ENCODE measurements at places on chromosomes 3 and 15. TPM values are rescaled to one million over a fixed set of nuclear protein-coding genes. Genes with fewer than 3 reads are reported as not detected.

DNA sequence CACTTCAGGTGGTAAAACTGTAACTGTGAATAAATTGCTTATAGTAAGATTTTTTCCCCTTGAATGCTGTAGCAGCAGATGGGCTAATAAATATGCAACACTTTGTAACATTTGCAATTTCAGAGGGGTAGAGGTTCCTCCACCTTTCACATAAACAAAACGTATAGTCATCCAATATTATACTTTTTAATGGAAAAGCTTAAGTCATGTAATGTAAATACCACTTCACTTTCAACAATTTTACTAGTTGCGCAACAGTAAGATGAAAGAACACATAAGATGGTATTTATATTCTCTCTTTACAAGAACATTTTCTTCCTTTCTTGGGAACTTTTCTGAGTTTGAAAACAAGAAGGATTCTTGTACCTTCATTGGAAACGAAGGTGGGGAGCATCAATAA is 56.6 kb upstream of the FAM3D start:
- DNase-seq: no peak

- DNase-seq: no peak
These were observed 163.3 kb downstream of the AKAP13 start for GRCh38 chr15:85543741-85544155.

GRCh38 chr3:5188419-5189221 is 1.1 kb downstream of the EDEM1 start:
- peak; percentile 28 for DNase-seq

DNA sequence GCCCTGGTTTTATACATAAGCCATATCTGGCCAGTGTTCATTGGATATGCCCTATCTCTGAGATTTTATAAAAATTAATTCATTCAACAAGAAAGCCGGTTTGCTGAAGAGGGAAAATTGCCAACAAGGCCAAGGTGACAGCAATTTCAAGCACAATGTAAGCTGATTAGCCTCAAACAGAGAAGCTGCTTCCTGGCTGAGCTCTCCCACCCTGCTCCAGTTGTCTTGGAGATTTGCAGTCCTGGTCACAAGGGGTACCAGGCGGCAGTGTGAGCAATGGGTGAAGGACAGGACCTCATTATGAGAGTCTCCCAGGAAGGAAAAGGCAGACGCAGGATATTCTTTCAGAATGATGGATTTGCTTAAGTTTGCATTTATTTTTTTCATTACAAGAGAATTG is 5.4 kb upstream of the THSD4 start:
- no peak for DNase-seq

GRCh38 chr3:19816631-19817030 is 117.4 kb downstream of the EFHB start:
- DNase-seq: no peak

DNA sequence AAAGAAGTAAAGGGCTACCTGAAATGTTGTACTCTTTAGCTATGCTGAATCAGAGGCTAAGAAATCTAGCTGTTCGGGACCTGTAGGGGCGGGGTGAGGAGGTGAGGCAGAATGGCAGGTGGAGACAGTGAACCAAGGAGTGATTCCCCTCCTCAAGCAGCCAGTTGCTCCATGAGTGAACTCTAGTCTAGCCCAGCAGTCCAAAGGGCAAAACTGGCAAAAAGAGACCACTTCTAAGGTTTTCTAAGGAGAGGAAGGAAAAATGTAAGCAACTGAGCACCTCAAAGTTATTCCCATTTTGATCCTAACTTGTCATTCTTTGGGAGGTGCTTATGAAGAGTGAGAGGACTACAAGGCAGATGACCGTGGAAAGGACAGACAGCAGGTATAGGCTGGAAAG is 19.3 kb upstream of the TOPAZ1 start:
- no peak for DNase-seq

DNA sequence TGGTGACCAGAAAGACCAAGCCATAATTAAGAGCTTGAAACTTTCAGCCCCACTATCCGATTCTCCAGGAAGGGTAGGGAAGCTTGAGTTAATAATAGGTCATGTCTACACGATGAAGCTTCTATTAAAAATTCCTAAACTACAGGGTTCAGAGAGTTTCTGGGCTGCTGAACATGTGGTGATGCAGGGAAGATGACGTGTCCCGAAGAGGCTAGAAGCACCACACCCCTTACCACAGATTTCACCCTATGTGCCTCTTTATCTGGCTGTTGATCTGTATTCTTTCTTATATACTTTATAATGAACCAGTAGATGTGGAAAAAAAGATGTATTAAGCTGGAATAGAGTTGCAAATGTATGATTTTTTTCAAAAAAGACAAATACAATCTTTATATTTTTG is 473.4 kb downstream of the NLGN1 start:
- DNase-seq: no peak

GRCh38 chr3:181888234-181888633 is 176.5 kb downstream of the SOX2 start:
- no peak for DNase-seq

- no peak for DNase-seq
These were observed 6.9 kb downstream of the SERPINI2 start for GRCh38 chr3:167466966-167467365.

DNA sequence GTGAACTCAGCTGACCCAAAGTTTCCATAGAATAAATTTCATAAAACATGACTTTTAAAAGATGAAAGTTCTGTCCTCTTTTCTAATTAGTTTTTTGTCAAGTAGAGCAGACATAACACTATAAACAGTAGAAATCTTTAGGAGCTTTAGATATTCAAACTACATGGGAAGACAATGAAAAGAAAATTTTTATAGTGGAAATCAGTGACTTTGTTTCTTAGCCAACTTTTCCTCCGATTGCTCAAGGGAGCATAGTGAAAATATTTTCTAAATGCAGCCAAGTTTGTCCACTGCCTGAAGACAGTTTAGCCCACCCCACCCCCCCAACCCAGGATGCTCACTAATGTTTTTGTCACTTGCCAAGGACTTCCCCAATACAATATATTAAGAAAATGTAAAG is 114.9 kb downstream of the PLD1 start:
- no peak for DNase-seq

DNA sequence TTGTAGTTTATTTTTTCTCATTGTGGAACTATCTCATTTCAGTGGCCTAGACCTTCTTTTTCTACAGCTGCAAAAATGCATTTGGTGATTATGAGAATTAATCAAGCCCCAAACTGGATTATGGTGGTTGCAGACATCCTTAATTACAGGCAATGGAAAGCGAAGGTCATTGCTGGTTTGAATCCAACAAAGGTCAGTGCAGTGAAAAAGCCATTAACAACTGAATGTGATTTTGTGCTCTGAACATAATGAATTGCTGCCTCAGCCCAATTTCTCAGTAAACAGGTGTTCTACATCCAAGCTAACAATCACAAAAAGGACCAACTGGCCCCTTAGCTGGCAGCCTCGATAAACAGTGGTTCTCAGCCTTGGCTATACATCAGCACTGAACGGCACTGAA is 260.1 kb upstream of the DPPA4 start:
- peak; percentile 48 for DNase-seq

DNA sequence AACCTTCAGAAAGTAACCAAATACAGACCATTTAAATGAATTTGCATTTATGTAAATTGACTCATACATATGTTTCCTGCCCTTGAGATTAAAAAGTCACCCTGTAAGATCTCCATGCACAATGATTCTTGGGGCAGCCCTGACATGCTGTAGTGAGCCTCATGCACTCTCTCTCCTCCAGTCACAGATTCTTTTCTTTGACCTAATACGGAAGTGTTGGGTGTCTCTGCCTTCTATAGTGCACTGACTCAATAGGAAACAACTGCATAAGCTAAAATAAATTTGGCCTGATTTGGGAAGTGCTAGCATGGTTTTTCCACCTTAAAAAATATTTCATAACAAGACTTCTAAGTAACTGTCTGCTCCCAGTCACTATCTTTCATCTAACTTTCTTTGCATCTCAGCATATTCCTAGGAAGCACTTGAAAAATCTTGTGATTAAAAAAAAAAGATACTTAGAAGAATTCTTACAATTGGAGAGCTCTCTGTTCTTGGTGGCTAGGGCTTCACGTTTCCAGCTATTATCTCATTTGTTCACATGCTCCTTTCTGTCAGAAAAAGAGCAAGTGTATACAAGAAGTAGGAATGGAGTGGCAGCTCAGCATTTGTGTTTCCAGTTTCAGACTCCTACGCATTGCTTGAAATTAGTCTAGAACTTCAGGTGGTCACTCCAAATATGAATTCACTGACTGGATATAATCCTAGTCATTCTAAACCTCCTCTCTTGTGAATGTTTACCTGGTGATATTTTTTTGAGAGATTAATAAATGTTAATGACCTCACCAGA is 207.9 kb upstream of the COL8A1 start:
- no peak for DNase-seq

DNA sequence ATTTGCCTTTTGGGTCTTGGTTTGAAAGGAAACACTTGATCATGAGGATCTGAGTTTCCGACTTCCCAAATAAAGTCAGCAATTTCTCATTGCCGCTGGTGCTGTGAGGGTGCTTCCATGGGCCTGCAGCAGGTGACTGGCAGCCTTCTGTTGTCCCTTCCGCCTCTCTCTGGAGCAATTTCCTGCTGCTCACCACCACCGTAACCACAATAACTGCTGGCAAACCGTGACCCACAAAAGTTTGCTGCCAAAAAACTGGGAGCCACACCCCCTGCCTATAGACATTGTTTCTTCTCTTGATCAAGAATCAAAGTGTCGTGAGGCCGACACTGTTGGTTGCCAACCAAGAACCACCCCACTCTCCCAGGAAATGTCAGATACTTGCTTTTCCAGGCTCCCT is 164.0 kb downstream of the NR2F2 start:
- DNase-seq: no peak

GRCh38 chr3:123092243-123092642 is 25.4 kb downstream of the PDIA5 start:
- no peak for DNase-seq

GRCh38 chr3:59759298-59760031 is 709.6 kb upstream of the CFAP20DC start:
- DNase-seq: no peak

Gene TMIE
- polyA plus RNA-seq: 1.3 TPM

Gene TMC3
- polyA plus RNA-seq: 0.11 TPM

Gene FBLN2
- 37.0 TPM for polyA plus RNA-seq

Gene CASR
- 30.7 TPM for polyA plus RNA-seq

Gene BDH1
- polyA plus RNA-seq: 37.9 TPM

Gene CTDSPL
- polyA plus RNA-seq: 99.9 TPM

Gene CYP8B1
- polyA plus RNA-seq: 1.3 TPM

Gene XCR1
- 0.04 TPM for polyA plus RNA-seq
